Activated CD8-positive, alpha-beta memory T cell treated with anti-CD3 and anti-CD28 coated beads, Interleukin-2, amount 10 ng/mL, durations not matched to agents 7 days and 5 days (primary cell): ENCODE measurements at places on chromosomes 7 and 10. TPM values are rescaled to one million over a fixed set of nuclear protein-coding genes. Genes with fewer than 3 reads are reported as not detected.

- DNase-seq: no peak
Observed at GRCh38 chr7:65381742-65382141, 8.1 kb downstream of the ZNF92 start.

DNA sequence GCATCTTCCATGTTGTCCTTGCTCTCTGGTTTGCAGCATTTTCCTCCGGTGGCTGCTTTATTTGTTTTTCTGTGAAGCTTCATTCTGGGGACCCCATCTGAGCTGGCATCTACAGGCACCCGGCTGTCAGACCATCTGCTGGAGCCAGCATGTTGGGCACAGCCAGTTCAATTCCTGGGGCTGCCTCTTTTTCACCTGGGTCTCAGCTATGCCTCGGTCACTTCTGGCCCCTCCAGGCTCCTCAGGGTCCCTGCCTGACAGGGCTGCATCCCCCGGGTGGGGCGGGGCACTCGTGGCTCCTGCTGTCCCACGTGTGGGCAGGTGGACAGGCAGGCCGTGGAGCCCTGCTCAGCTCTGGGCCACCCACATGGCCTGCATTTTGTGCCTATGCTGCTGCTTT is 8.1 kb downstream of the SCART1 start:
- no peak for DNase-seq

DNA sequence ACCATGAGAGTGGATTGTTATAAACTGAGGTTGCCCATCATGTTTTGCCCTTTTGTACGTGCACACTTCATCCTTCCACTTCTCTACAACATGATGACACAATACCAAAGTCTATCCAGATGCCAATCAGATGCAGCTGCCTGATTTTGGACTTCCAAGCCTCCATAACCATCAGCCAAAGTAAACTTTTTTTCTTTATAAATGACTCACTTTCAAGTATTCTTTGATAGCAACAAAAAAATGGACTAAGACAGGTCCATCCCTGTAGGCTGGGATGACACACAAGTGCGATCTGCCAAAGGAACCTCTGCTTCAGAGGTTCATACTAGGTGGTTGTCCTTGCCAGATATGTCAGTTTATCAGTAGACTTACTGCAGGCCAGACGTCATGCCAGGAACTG is 320.2 kb upstream of the FZD1 start:
- no peak for DNase-seq

- DNase-seq: no peak
Observed at GRCh38 chr10:124913167-124913566, 28.8 kb upstream of the ZRANB1 start.

GIMAP1 gene
- 12.4 TPM for total RNA-seq
